ENCODE measurements at places on chromosomes 11 and 22. TPM values are rescaled to one million over a fixed set of nuclear protein-coding genes. Genes with fewer than 3 reads are reported as not detected.

The CLCF1 gene
- total RNA-seq: 2.9 TPM

The ACAD8 gene
- total RNA-seq: 27.7 TPM

The NELL1 gene
- not detected for total RNA-seq

The MIOX gene
- 0.25 TPM for total RNA-seq

The P4HA3 gene
- not detected for total RNA-seq

The PTGDR2 gene
- total RNA-seq: 0.32 TPM

The ABCC8 gene
- 0.30 TPM for total RNA-seq

DNA sequence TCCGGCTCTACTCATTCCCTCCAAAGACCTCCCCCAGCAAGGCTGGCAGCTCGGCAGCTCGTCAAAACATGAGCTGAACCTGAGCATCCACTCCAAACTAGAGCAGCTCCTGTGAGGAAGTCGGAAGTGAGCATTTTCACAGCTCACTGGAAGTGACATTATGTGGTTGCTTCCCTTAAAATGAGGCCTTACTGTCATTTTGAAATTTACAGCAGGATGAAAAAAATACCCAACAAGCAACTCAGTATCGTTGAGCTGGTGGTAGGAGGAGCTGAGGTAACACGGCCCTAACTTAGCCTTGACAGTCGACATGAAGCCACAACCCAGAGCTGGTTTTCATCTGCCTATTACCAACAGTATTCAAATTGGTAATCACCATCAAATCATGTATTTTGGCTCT is 38.0 kb upstream of the ARFGAP3 start:
- DNase-seq: no peak

- DNase-seq: no peak
Observed at GRCh38 chr22:20183101-20183500, 32.2 kb upstream of the CCDC188 start.

- no peak for DNase-seq
Observed at GRCh38 chr11:67120881-67121710, 2.0 kb downstream of the KDM2A start.

DNA sequence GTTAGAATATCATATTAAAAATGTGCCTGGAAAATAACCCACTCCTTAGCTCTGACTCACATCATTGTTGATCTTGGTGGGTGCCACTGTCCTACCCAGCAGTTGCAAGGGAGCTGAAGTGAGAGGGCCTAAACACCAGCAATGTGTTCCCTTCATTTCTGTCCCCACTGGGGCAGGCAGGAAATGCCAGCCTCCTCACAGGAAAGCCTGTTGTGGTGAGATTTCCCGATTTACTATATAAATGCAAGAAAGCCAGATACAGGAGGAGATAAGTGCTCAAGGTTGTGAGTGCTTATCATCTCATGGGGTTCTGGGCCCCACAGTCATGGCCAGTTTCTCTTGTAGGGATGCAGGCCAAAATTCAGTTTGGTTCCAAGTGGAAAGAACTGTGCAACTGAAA is 15.8 kb upstream of the FLI1 start:
- no peak for DNase-seq

DNA sequence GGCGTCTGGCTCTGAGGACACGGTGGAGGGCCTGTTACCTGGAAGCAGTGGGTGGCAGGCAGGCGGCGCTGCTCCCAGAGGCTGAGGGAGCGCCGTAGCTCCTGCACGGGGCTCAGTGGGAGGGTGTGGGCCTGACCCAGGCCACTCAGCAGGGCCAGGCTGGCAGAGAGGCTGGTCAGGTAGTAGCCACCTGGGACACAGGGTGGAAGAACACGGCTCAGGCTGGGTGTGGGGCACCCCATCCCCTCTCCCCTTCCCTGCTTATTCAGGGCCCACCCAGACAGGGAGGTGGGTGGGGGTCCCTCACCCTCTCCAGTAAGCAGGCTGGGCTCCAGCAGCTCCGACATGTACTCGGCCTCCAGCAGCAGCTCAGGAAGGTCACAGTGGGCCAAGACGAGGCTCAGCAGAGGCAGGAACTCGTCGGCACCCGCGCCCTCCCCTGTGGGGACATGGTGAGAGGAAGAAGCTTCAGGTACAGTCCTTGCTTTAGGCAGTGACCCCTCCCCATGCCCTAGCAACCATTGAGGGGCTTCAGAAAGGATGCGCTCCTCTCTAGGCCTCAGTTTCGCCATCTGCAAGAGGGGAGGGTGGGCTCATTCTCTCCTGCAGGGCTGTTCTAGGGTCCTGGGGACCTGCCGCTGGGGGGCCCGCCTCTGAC is 2.9 kb downstream of the RIN1 start:
- no peak for DNase-seq

GRCh38 chr11:78898266-78898775 is 323.7 kb upstream of the NARS2 start:
- DNase-seq: no peak

GRCh38 chr11:24226606-24227005 is 270.2 kb upstream of the LUZP2 start:
- DNase-seq: no peak

- no peak for DNase-seq
Observed at GRCh38 chr11:125933030-125933813, 12.6 kb upstream of the VSIG10L2 start.

- no peak for DNase-seq
Observed at GRCh38 chr22:42399315-42400271, 32.6 kb downstream of the NFAM1 start.

All from activated T-helper 2 cell treated with anti-CD3 and anti-CD28 coated beads, Interferon-gamma antibody, Interleukin-2, Interleukin-4, amounts not matched to agents 10 μg/mL and 5 μg/mL and 100 μg/mL, durations not matched to agents 14 hours and 24 hours and 36 hours (primary cell).